ENCODE measurements at places on chromosomes 5 and 9.

DNA sequence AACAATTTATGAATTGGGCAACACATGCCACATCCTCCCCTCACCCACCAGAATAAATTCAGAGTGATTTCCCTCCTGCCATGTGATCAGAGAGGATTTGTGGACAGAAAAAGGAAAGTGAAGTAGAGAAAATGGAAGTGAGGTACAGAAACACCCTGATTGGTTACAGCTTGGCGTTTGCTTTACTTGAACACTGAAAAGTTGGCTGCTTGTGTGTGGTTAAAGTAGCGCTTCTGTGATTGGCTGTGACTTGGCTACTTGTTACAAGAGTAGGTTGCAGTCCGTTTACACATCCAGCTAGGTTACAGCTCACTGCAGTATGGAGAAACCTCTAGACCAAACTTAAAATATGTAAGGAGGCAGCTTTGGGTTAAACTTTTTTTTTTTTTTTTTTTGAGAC is 205.2 kb upstream of the ZNF608 start:
- DNase-seq = no peak

- DNase-seq = peak; percentile 72
These were observed 624 bp upstream of the RETREG1 start for GRCh38 chr5:16617274-16617968.

- no peak for DNase-seq
These were observed 62.3 kb upstream of the CDH18 start for GRCh38 chr5:20050262-20050661.

DNA sequence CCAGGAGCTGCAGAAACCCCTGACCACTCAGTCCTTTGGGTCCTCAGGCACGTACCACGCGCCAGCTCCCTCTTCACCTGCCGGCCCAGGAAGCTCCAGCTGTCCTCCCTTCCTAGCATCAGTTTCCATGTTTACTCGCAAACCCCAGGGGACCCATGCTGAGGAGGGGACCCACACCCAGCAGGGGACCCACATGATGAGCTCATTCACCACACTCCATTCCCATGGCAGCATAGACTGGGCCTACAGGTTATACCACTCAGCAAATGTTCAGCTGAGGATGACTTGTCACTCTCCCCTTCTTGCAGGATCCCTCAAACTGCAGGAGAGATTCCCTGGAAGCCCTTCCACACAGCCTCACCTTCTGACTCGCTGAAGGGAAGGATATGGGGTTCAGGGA is 73.5 kb upstream of the GALNT10 start:
- DNase-seq = no peak

GRCh38 chr9:134605966-134606357 is 35.6 kb upstream of the COL5A1 start:
- DNase-seq = no peak

- DNase-seq = no peak
These were observed 79.6 kb downstream of the CSNK1A1 start for GRCh38 chr5:149471406-149472183.

GRCh38 chr5:11164531-11165294 is 403.7 kb upstream of the DAP start:
- DNase-seq = no peak

DNA sequence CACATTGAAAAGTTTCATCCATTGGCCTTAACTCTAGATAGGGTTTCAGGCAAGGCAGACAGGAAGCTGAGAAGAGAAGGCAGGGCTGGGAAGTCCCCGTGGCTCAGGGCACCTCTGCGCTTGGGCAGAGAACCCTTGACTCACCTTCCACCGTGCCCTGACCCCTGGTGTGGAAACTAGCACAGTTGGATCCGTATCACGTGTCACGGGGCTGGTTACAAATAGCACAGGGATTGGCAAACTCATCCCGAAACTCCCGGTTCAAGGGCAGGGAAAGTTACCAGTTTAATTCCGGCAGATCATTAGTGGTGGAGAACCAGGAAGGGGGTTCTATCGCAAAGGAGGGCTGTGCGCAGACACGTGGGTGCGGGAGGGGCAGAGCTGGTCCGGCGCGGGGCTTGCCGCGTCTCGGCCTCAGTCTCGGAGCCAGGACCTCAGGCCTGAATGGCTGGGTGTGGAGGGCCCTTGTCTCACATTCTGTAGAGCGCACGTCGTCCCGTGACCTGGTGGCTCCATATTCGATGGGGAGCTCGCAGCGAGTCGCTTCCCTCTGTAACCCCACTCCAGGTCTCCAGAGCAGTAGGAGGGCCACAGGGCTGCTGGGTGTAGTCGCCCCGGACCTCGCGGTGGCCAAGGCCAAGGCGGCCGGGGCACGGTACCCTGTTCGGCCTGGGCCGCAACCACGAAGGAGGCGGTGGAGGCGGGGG is 771 bp upstream of the TMEM171 start:
- DNase-seq = no peak

DNA sequence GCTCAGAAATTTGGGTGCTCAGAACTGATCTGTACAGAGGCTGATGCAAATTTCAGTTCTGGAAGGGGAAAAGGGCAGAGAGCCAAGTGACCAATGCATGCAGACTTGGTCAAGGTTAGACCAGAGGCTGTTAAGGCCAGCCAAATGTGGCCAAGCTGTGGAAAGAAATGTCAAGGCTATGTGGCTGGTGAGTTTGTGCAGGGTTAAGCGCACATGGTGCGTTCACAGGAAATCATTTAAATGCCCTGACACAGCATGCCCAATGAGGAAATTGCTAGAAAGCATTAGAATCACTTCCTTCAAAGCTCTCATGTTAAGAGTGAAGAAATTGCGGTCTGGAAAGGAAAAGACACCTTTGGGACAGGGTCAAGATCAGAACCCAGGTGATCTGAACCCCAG is 58.0 kb downstream of the PTPN3 start:
- no peak for DNase-seq

- no peak for DNase-seq
These were observed 60.5 kb downstream of the CDC42SE2 start for GRCh38 chr5:131324303-131324702.

GRCh38 chr5:107331312-107331711 is 339.4 kb downstream of the EFNA5 start:
- DNase-seq = no peak

DNA sequence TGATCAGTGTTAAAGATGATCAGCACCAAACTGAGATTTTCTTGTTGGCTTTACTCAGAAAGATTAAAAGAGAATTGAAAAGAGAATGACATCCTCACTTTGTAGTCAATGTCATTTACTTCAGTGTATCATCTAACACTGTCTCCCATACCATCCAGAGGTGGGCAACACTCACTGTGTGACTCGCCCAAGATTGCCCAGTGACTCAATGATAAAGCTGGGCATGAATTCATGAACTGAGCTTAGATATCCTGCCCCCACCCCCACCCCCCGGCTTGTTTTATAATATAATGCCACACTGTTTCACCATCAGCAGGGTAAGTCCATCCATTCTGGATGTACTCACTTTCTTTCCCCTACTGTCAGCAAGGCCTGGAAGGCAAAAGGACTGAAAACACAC is 242.2 kb downstream of the FAM114A2 start:
- no peak for DNase-seq

GRCh38 chr9:75104607-75105006 is 16.3 kb downstream of the OSTF1 start:
- DNase-seq = no peak

DNA sequence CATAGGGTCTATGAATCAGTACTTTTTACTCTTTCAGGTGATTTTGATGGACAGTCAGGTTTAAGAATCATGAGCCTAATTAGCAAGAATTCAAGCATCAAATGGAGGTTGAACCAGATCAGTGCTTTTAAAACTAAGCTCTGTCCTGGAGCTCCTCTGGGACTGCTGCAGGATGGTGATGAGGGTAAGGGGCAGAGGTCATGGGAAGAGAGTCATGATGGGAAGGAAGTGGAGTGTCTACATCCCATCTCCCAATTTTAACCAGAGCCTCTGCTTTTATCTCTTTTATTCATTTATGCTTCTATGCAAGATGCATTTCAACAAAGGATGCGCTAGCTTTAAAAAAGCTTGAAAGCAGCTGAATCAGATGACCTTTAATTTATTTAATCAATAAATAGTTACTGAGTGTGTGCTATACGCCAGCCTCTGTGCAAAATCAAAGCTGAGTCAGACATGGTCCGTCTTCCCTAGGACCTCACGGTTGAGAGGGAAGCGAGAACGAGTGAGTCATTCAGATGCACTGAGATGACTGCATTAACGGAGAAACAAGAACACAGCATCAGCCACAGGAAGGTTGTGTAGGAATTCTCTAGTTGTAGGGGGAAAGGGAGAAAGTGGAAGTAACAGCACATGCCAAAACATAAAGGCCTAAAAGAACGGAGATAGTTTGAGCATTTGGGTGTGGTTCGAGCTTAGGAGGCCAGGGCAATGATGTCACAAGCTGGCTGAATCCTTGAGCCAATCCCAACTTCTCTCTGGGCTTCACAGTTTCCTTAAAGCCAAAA is 441.6 kb upstream of the BRINP1 start:
- DNase-seq = no peak

DNA sequence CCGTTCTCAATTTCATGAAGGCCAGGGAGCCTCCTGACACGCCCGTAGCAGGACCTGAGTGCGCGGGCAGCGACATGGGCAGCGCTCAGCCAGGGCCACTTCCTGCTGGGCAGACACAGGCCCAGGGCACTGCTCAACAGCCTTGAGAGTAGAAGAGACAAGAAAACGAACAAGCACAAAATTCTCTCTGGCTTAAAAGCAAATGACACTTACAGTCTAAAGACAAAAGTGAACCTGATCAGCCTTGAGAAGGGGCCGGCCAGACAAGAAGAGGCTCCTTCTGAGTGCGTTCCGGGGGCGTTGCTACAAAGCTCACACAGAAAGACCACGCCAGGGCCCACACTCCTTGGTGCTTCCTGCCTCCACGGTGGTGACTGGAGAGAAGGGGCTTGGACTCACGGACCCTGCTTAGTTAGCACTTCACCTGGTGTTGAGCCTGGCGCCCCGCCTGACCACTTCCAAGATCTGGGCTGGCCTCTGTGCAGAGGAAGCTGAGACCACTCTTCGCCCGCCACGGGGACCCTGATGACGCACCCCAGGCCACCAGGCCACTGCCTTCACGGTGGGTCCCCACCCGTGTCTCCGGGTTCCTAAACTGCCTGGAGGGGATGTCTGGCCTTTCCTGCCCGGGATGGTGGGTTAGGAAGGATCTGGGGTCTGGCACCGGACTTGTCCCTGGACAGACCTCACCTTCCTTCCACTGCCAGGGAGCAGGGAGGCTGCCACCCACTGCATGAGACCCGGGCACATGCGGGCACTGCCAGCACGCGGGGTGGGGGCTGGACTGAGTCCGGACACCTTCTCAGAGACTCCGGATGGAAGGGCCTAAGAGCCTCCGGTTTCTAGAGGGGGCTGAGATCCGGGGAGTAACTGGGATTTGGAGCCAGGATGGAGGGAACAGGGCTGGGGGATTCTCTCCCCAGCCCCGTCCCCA is 1.3 kb downstream of the SLC12A7 start:
- DNase-seq = no peak

- no peak for DNase-seq
These were observed 91.6 kb upstream of the NR3C1 start for GRCh38 chr5:143495110-143495509.

DNA sequence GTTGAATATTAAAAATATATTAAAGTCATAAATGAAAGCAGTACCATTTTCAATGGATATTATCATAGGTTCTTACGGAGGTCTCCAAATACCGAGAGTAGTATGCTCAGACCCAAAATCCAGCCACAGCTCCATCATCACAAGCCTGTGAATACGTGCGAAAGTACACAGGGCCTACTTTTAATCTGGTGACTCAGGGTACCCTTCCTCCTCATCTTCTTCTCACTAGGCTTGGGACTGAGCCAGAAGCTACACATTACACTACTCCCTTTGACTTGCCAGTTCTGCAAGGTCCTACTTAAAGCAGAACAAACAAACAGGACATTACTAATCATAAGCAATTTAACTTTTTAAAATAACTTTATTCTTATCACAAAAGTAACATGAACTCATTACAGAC is 7.6 kb upstream of the RIC1 start:
- DNase-seq = no peak

GRCh38 chr9:88508326-88508725 is 26.7 kb upstream of the NXNL2 start:
- no peak for DNase-seq

DNA sequence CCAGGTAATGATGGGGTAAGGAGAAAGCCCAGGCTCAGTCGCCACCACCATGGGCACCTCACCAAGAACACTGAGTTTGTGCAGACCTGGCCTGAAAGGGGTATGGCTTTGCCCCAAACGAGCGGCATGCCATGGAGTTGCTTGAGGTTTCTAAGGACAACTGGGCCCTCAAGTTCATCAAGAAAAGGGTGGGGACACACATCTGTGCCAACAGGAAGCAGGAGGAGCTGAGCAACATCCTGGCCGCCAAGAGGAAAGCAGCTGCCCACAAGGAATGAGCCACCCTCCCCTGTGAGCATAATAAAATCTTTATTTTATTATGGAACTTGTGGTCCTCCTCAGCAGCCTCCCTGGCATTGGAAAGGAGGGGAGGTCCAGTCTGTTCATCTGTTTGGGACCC is 23.8 kb downstream of the CD14 start:
- no peak for DNase-seq

DNA sequence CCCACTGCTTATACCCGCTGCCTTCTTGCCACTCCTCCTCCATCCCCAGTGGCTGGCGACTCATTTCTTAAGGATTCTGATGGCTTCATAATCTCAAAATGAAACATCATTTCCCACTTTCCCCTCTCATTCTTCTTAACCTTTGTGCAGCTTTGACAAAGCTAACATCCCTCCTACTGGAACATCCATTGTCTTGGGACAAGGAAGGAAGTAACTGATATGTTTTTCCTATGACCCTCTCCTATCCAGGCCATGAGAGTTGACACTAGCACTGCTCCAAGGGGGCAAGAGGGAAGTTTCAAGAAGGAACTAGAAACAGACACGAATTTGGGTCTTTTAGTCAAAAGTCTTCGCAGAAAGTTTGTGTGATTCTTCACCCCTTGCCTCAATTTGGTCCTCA is 71.7 kb upstream of the SNX2 start:
- no peak for DNase-seq

DNA sequence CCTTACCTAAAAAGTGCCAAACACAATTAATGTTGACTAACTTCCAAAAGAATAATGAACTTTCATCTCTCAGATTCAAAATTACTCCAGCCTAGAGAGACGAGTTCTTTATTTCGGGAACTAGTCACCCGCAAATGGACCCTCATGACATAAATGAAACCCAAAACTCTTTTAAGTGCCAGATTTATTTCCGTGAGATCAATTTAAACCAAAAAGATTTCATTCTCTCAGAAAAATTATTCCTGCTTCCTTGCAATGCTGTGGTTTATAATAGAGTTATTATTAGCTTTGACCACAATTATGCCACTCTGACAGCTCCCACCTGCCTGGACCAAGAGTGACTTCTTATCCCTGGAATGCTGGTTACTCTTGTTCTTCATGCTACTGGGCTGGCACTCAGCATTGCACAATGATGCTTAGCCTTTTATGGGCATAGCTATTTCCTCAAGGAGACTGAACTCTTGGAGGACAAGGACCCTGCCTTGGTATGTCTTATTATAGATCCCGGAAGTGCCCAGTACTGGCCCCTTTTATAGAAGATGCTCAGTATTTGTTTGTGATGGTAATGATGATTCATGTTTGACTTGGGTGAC is 183.5 kb downstream of the SNX18 start:
- DNase-seq = no peak

- DNase-seq = no peak
These were observed 180.1 kb downstream of the TTLL11 start for GRCh38 chr9:121912812-121913627.

- DNase-seq = no peak
These were observed 70.9 kb downstream of the TMEM215 start for GRCh38 chr9:32854271-32854670.

GRCh38 chr5:458547-459353 is 15.8 kb downstream of the EXOC3 start:
- DNase-seq = no peak

Measured in central memory CD4-positive, alpha-beta T cell (primary cell).